ENCODE measurements at places on chromosomes 12 and 14.

DNA sequence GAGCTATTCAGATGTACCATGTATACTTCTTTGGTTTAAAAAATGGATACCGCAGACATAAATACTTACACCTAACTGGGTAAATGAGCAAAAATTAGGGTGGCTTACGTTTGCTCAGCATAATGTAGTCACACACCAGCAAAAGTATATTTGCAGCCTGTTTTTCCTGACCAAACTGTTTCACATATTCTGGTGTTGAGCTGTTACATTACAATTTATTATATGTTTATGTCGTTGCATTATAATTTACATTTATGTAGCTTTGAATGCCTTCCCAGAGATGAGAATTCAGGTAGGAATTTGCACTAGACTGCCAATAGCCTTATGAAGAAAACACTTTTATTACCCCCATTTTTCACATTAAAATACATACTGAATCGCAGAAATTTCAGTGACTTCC, 183.3 kb downstream of the PTPRO start:
- DNase-seq, result no peak

DNA sequence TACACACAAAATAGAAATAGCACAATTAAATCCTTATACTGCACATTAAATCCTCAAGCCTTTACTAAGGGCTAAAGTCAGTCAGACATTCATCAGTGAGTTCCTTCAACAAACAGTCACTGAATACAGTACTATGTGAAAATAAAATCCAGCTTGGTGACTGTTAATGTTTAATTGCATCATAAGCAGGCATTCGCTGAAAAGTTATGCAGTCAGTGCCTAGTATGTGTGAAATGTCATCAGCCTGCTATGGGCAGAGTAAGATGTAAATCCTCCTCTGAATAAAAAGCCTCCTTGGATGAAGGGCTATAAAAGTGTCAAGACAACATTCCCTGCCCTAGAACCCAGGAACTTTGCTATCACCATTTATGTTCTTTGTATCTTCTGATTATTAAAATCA, 116.4 kb downstream of the PRICKLE1 start:
- DNase-seq, result no peak

DNA sequence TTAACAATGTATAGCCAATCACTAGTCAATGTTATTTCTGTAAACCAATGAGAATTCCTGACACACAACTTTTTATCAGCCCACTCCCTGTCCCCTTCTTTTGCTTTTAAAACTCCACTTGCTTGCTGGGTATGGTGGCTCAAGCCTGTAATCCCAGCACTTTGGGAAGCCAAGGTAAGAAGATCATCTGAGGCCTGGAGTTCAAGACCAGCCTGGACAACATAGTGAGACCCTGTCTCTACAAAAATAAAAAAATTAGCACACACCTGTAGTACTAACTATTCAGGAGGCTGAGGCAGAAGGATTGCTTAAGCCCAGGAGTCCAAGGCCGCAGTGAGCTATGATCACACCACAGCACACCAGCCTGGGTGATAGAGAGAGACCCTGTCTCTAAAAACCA, 87.8 kb downstream of the PAPLN start:
- DNase-seq, result no peak

GRCh38 chr14:50985859-50986331, 41.6 kb upstream of the PYGL start:
- DNase-seq, result no peak

All from T-helper 22 cell (primary cell).